AG04450 (cell line): ENCODE measurements at places on chromosomes 6 and 20.

DNA sequence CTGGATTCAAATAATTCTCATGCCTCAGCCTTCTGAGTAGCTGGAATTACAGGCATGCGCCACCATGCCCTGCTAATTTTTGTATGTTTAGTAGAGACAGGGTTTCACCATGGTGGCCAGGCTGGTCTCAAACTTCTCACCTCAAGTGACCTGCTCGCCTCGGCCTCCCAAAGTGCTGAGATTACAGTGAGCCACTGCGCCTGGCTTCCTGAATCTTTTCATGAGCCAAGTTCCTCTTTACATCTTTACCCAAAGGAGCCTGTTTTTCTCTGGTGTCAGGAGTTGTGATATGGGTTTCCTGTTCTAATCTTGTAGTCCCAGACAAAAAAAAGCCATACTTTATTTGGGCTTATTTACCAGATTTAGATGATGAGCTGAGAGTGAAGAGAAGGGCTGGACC is 34.4 kb downstream of the PCNA start:
- DNase-seq, result no peak

DNA sequence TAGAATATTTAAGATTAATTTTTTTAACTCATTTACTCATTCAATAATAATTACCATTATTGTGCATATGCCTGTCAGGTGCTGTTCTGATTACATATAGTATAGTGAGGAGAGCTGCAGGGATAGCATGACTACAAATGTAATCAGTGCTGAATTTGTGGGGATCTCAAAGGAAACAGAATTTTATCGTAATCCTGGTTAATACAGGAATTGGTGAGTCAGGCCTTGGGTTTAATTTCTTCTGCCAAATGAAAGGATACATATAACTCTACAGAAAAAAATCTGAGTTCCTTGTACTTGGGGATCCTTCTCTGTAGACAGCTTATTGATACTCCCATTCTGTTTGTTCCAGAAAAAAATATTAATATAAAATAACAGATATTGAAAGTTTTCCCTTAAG is 297.2 kb downstream of the GJA1 start:
- no peak for DNase-seq

GRCh38 chr6:144094731-144095133 is 641 bp downstream of the SF3B5 start:
- no peak for DNase-seq

DNA sequence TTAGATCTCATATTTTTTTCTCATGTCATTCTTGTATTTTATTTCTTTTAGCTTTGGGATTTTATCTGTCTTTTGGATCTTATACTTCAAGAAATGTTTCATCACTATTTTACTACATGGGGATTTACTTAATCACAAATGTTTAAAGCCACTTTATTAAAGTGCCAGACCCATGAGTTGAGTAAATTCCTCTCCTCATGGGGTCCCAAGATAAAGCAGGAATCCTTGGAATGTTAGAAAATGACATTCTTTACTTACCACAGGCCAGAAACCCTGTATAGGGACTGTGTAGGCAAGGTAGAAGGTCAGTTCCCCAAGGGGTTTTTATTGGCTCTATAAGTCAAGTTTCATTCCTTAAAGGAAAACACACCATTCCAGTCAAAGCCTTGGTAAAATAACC is 28.4 kb upstream of the OR2J2 start:
- DNase-seq, result no peak

DNA sequence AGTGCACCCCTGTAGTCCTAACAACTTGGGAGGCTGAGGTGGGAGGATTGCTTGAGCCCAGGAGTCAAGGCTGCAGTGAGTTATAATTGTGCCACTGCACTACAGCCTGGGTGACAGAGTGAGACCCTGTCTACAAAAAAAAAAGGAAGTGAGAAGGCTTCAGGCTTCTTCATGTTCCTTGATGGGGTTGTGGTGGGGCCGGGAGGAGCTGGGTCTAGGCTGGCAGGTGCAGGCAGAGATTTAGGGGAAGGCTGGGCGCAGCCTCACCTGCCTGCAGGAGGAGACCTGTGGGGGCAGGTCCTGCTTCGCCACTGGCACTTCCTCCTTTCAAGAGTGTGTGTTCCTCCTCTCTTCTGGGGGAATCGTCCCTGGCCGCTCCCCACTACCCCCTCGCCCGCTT is 63.9 kb downstream of the CHMP4B start:
- no peak for DNase-seq

- DNase-seq, result no peak
Observed at GRCh38 chr6:24207413-24207812, 81.4 kb downstream of the NRSN1 start.

GRCh38 chr6:147949981-147950622 is 392.5 kb upstream of the SASH1 start:
- no peak for DNase-seq

- no peak for DNase-seq
Observed at GRCh38 chr6:30044630-30045029, 16.4 kb upstream of the POLR1H start.

DNA sequence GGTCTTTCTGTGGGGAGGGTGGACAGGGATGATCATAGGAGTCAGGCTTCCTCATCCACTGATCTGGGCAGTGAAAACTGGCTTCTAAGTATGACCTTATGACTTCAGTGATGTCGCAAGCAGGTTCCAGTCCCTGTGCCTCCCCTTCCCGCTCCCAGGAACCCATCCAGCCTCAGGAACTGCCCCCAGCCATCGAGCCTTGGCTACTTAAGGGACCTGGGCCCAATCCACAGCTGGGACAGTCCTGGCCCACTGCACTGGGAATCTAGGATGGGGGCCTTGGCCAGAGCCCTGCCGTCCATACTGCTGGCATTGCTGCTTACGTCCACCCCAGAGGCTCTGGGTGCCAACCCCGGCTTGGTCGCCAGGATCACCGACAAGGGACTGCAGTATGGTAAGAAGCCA is at the start of gene LBP:
Gene LBP, plus strand, starts transcription at position 236 of the 405 bp plus-strand sequence. Its CDS starts 35 bp downstream, at position 271.
- DNase-seq, result no peak

GRCh38 chr6:1908784-1909183 is 299.1 kb downstream of the FOXC1 start:
- no peak for DNase-seq

DNA sequence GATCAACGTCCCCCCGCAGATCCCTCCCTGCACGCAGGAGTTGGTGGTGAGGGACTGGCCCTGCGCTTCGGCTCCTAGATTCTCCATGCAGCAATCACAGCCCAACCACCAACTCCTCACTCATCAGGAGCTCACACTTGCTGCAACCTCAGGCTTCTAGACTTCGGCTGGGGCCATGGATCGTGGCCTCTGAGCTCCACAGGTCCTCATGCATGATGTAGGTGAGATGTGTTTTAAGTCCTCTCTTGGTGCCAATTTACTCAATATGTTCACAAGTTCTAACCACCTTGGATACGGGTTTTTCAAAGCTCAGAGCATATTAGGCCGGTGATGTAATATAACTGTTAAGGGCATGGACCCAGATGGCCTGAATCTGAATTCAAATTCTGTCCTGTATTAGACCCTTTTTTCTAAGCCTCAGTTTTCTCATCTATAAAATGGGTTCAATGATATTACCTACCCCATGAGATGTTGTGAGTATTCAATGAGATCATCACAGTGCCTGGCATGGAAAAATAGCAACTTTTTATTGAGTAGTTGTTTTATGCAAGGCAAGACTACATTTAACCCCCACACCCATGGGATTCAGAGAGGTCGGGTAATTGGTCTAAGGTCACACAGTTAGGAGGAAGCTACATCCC is 31.0 kb downstream of the SUN5 start:
- DNase-seq, result no peak

- DNase-seq, result no peak
Observed at GRCh38 chr6:135647521-135647920, 150.0 kb upstream of the AHI1 start.

DNA sequence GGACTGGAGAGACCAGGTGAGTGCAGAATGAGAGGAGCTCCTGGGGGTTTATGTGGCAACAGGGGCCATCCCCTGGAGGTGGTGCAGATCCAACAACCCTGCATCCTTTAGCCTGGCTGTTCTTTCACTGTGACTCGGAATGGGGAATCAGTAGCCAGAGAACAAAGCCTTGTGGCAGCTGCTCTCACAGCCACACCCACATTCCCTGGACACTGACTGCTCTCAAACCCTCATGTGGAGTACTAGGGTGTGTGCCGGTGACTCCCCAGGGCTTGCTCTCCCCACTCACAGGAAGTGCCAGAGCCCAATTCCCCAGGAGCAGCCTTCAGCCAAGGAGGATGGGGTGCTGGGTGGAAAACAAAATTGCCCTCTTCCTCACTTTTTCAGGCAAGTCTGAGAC is 30.2 kb upstream of the GGTLC1 start:
- no peak for DNase-seq

DNA sequence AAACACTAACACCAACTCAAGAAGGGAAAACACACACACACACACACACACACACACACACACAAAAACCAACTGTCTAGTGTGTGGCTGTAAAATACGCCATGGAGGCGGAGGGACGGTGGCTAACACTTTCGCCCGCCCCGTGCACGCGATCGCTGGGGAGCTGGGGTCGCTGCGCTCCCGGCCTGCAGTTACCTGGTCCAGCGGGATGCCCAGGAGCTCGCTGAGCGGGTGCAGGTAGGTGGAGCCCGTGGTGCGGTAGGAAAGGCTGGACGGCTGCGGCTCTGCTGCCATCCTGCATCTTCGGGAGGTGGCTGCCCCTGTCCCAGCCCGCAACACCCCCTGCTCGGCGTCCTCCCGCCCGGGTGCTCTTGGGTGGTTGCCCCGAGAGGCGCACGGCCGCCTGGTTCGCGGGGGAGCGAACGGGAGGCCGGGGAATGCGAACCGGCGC is 303 bp downstream of the MBOAT1 start:
- DNase-seq, result no peak

GRCh38 chr6:112231594-112232060 is 22.7 kb downstream of the LAMA4 start:
- DNase-seq, result no peak

- DNase-seq, result no peak
Observed at GRCh38 chr6:34900321-34901031, 11.4 kb downstream of the ANKS1A start.

DNA sequence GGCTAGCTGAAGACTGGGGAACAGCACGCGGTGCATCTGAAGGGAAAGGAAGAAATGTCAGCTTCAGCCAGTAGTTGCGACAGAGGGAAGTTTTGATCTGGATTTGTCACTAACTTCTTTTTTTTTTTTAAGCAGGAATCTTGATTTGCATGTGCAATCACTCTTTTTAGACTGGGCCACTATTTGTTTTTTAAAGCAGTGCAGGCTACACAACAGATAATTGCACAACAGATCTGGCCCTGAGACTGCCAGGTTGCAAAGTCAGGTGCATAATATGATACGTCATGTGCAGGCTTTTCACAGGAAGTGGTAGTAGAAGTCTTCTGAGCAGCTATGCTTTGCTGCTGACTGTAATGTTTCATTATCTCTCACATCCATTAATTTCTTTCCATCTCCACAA is 13.5 kb downstream of the PFDN4 start:
- no peak for DNase-seq

- DNase-seq, result no peak
Observed at GRCh38 chr6:36959555-36960250, 5.2 kb downstream of the PI16 start.

DNA sequence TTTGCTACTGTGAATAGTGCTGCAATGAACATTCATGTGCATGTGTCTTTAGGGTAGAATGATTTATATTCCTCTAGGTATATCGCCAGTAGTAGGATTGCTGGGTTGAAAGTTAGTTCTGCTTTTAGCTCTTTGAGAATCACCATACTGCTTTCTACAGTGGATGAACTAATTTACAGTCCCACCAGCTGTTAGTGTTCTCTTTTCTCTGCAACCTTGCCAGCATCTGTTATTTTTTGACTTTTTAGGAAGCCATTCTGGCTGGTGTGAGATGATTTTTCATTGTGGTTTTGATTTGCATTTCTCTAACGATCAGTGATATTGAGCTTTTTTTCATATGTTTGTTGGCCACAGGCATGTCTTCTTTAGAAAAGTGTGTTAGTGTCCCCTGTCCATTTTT is 40.0 kb downstream of the PLG start:
- no peak for DNase-seq

GRCh38 chr6:77425671-77426070 is 37.6 kb downstream of the HTR1B start:
- no peak for DNase-seq

DNA sequence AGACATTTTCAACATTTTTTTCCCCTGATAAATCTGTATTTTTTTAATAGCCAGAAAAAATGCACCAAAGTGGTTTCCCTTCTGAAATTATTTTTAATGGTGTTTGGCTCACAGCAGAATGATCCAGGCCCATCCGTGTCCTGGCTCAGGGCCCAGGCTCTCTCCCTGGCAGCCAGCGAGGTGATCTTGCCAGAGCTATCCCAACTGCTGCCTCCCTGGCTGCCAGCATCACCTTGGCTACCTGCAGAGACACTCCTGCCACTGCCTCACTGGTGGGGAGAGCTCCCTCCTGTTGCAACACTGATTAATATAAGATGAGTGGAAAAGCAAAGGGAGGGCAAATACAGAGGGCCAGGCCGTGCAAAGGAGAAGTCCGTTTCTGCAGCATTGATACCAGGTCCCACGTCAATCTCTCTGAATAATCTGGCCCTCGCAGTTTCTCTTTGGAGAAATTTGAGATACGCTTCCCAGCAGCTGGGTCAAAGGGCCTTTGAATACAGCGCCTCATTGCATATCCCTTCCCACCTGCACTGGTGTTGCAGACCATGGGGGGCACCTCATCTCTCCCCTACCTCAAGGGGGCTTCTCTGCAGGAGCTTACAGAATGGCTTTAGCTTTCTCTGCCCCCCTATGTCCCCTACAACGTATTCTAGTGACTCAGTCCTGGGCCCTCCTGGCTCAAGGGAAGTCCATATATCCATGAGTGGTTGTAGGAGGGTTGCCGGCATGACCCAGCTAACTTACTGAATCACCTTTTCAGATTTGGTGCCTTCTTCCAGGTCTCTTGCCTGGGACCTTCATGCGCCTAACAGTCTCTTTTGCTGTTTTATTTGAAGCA is 12.8 kb upstream of the DSTN start:
- no peak for DNase-seq

GRCh38 chr6:14547284-14547998 is 429.9 kb downstream of the CD83 start:
- no peak for DNase-seq

DNA sequence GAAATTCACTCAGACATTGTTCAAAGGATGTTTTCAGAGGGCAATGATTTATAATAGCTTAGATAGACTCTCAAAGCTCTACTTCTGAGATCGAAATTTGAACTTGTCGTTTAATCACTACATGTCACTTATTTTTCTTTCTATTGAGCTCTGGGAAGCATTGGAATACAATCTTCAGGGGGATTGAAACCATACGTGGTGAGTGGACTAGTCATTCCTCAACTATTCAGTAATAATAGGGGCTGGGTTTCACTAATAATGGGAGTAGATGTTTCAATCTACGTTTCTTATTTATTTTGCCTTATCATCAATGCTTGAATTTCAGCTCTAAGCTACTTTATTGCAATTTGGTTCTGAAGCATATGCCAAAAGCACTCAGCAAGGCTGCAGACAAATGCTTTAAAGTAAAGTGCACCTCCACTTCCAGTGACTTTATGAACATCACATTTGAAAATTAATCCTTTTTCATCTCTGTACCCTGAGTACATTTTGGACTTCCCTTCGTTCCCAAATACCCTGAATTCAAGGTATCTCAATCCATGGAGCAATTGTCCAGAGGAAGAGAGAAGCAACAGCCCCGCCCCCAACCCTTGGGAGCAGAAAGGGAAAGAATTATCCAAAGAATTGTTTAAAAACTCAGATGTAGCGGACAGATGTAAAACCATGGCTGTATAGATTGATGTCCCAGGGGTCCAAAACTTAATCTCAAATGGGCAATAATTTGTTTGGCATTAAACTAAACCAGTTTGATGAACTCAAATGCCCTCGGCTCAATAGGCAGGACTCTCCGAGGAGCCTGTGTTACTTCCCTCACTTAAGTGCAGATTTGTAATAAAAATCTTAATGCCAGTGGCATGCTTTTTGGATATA is 68.1 kb downstream of the HFE start:
- no peak for DNase-seq

- DNase-seq, result no peak
Observed at GRCh38 chr6:29743025-29743424, 19.8 kb downstream of the HLA-F start.
